ENCODE measurements at places on chromosomes 1 and 21. TPM values are rescaled to one million over a fixed set of nuclear protein-coding genes. Genes with fewer than 3 reads are reported as not detected.

GRCh38 chr1:104456724-104457123, 707.0 kb downstream of the AMY1C start:
- H3K4me3 ChIP-seq: no peak overlapping the region
- no peaks in the 10 kb centered on the region for H3K27me3 ChIP-seq
- H3K4me1 ChIP-seq: no peaks in the 10 kb centered on the region
- DNase-seq: no peak
- H3K27ac ChIP-seq: no peak overlapping the region
- no peaks in the 10 kb centered on the region for H3K36me3 ChIP-seq

GRCh38 chr1:77354536-77354935, 72.7 kb downstream of the AK5 start:
- H3K27ac ChIP-seq: no peak overlapping the region
- no peak overlapping the region for H3K4me3 ChIP-seq
- no peaks in the 10 kb centered on the region for H3K27me3 ChIP-seq
- no peaks in the 10 kb centered on the region for H3K4me1 ChIP-seq

GRCh38 chr1:246506367-246506673, 759 bp downstream of the SMYD3 start:
- no peaks in the 10 kb centered on the region for H3K27me3 ChIP-seq
- peak; percentile 10 for DNase-seq
- H3K36me3 ChIP-seq: no peaks in the 10 kb centered on the region
- H3K27ac ChIP-seq: no peak overlapping the region
- peak overlapping the region; percentile 51 for H3K4me3 ChIP-seq

DNA sequence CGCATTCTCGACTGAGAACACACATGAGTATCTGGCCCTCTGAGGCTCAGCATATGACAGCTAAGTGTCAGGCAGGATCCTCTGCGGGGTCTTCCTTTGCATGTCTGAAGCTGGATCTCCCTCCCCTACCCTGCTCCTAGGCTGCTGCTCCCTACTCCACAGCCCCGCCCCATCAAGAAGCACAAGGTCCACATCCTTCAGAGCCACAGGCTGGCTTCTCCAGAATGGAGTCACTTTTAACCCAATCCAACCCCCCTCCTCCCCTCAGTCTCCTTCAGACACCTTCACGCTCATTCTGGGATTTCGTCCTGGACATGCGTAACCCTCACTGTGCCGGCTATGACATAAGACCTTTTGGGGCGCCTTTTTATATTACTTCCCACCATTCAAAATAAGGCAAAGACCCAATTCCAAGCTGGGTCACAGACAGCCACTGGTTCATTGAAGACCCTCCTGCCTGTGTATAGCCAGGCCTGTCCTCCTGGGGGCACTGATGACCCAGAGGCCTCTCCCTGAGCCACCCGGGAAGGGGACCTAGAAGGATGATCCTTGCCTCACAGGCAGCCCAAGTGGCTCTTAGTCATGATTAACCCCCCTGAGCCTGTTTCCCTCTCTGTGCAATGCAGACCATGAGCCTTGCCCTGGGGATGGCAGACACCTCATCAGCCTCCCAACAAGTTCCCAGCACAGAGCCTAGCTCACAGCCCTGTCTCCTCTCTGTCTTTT, 4.7 kb downstream of the ADGRB2 start:
- H3K27me3 ChIP-seq: no peaks in the 10 kb centered on the region
- no peaks in the 10 kb centered on the region for H3K36me3 ChIP-seq
- DNase-seq: no peak
- peaks cover 32% of the 10 kb centered on the region for H3K4me1 ChIP-seq

GRCh38 chr1:162726555-162726954, 63.9 kb upstream of the HSD17B7 start:
- no peaks in the 10 kb centered on the region for H3K27me3 ChIP-seq
- no peak overlapping the region for H3K4me3 ChIP-seq
- no peak overlapping the region for H3K27ac ChIP-seq
- no peaks in the 10 kb centered on the region for H3K4me1 ChIP-seq
- no peaks in the 10 kb centered on the region for H3K36me3 ChIP-seq

DNA sequence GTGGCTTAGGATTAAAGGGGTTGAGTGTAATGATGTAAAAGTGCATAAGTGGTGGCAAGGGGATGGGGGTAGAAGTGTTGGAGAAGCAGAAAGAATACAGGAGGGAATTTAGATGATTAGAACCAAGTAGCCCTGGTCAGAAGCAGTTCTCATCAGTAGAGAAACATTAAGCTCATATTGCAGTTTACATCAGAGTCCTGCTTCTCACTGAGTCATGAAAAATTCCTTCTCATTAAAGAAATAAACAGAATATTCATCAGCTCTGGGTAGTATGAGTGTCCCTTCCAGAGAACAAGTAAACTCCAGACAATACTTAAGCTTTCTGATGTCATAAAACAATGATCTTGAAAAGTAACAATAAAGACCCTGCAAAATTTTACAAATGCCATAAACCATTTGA, 36.5 kb downstream of the LRRIQ3 start:
- no peak overlapping the region for H3K27ac ChIP-seq
- no peak for DNase-seq
- no peaks in the 10 kb centered on the region for H3K4me1 ChIP-seq
- H3K27me3 ChIP-seq: no peaks in the 10 kb centered on the region
- no peak overlapping the region for H3K4me3 ChIP-seq

- no peak overlapping the region for H3K4me3 ChIP-seq
- H3K27me3 ChIP-seq: no peaks in the 10 kb centered on the region
- no peaks in the 10 kb centered on the region for H3K4me1 ChIP-seq
These were observed 119.1 kb upstream of the GALNT2 start for GRCh38 chr1:229947968-229948367.

Gene KLF17
- not detected for total RNA-seq

Gene ZNF362
- 20.7 TPM for total RNA-seq

Gene FAM167B
- 4.2 TPM for total RNA-seq

All from thyroid gland (tissue), 4 donors.